ENCODE measurements at places on chromosomes 5 and 9.

- DNase-seq, result no peak
These were observed 103.1 kb upstream of the SLC44A1 start for GRCh38 chr9:105141146-105141975.

- peak; percentile 34 for DNase-seq
These were observed 59.8 kb upstream of the BARX1 start for GRCh38 chr9:94014920-94015319.

- DNase-seq, result no peak
These were observed 62.6 kb downstream of the SUSD1 start for GRCh38 chr9:112112519-112112918.

- DNase-seq, result no peak
These were observed 480.3 kb upstream of the TYRP1 start for GRCh38 chr9:12212860-12213259.
